ENCODE measurements at places on chromosomes 7 and 10.

DNA sequence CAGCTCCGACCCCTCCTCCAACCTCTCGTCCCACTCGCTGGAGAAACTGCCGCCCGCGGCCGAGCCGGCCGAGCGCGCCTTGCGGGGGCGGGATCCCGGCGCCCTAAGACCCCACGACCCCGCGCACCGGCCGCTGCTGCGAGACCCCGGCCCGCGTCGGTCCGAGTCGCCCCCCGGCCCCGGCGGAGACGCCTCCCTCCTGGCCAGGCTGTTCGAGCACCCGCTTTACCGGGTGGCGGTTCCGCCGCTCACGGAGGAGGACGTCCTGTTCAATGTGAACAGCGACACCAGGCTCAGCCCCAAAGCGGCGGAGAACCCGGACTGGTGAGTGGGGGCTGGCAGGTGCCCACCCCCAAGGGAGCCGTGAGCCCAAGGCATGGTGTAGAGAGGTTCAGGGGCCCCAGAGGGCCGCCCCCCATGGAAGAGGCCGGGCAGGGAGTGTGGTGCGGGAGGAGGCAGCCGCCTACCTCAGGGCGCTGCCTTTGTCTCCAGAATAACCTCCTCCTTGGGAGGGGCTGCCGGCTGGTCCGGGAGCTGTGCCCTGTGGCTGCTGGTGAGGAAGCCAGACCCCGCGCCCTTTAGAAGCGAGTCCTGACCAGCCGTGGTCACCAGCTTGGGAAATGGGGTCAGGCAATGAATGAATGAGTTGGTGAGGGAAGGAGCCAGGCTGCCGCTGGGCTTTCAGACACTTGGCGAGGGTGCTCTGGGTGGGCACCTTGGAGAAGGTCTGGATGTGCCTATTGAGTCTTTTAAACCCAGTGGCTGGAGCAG lies 1.3 kb downstream of the FAM20C start:
- DNase-seq: no peak

DNA sequence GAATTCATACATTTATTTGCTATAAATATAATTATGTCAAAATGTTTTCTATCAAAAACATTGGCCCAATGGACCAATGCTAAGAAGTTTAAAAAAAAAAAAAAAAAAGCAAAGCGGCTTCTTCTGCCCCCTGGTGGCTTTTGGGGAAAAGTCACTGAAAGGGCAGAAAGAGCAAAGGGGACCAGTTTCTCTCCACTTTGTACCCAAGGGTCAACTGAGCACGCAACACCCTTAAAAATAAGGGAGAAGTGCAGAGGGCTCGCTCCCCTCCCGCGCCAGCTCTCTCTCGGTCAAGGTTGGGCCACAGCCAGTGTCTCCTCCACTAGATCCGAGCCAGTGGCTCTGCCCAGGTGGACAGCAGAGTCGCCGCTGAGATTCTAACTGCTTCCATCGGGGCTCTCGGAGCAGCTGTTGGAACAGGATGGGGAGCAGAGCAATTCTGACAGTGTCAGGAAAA lies 136.4 kb upstream of the FGFR2 start:
- DNase-seq: no peak

DNA sequence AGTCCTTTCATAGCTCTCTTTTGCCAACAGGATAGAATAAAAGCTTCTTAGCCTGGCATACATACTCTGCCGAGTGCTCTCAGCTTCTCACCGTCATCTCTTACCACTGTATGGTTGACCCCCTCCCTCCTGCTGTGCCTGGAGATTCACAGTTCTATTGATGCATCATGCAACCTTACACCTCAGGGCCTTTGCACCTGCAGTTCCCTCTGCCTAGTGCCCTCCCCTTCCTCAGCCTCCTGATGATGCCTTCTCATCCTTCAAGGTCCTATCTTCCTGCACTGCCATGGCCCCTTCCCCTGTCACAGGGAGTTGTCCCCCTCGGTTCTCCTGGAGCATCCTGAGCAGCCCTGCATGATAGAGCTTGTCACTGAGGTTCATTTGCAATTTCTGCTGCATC lies 81.5 kb downstream of the CDH23 start:
- DNase-seq: no peak

- no peak for DNase-seq
Measured at GRCh38 chr10:34816085-34816496, 995 bp upstream of the PARD3 start.

DNA sequence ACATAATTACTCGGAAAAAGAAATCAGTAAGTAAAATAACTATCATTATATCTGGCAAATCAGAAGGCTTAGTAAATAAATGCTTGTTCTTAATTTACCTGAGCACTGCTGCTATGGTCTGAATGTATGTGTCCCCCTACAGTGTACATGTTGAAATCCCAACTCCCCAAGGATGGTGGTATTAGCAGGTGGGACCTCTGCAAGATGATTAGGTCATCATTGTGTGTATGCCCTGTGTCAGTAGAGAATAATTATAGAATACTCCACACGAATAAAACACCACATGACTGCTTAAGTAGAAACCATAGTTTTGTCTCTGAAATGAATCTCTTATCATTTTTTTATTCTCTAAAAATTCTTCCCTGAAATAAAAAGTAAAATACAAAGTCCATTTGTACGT lies 101.6 kb downstream of the RNF133 start:
- DNase-seq: no peak

DNA sequence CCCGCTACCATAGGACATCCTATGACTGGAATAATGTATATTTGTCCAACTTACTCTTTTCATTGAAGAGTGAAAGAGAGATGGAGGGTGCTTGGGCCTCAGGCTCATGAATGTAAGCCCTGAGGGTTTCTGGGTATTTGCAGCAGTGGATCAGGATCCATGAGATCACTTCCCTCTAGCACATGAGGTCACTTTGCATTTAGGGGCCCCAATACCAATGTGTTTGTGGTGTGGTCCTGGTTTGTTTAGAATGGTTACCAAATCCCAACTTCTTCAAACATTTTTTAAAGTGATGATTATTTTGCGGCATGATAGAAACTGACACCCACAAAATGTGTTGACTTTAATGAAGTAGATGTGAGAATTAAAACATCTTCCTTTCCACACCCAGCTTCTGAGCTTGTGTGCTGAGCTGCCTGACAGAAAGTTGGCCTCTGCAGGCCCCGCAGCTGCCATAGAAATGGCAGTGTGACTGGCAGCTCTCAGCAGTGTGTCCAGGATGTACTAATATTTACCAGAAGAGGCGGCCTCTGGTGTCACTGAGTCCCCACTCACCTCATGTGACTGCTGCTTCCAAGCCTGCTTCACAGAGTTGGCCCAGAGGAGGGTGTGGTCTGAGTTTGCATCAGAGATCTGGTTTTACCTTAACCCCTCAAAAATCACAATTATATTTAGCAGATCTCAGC lies 447.6 kb upstream of the NPVF start:
- DNase-seq: no peak

DNA sequence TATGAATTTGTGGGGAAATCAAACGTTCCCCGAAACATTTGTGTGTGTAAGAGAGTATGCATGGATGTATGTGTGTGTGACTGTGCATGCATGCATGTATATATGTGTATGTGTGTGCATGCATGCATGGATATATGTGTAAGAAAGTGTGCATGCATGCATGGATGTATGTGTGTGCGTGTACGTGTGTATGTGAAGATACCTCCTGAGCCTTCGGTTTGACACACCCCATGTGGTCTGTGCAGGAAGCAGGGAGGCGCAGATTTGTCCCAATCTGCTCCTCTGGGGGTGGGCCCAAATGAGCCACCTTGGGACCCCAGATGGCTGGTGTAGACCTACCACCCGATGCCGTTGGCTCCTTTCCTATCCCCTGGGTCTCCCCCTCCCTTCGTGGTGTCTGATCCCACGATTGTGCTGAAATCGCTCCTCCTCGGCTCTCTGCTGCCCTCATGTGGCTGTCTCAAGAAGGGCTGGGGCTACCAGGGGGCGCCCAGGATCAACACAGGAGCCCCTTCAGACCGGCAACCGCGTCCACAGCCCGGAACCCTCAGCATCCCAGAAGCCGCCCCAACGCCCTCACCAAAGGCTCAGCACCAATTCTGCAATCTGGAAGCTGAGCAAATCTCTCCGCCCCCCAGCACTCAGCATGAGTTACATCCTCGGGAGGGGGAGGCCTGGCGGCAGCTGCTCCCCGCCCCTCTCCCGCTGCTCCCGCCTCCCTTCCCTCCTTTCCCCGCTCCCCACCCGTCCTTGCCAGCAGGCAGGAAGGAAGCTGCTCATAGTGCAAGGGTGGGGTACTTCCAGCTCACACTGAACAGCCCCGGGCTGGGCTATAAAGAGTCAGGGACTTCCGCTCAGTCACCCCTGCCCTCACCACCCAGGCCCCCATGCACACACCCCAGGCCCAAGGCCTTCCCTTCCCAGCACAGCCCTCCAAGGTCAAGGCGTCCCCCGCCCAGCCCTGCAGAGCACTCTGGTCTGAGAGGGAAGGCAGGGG lies 2.3 kb upstream of the NOS3 start:
- DNase-seq: peak; percentile 42

GRCh38 chr7:117772421-117772820 lies 100.8 kb downstream of the CTTNBP2 start:
- no peak for DNase-seq

GRCh38 chr10:26799342-26799741 lies 61.4 kb downstream of the ABI1 start:
- DNase-seq: no peak

- DNase-seq: no peak
Measured at GRCh38 chr10:97515271-97515978, 16.7 kb downstream of the UBTD1 start.

- DNase-seq: no peak
Measured at GRCh38 chr10:75238182-75239095, 2.7 kb upstream of the COMTD1 start.

DNA sequence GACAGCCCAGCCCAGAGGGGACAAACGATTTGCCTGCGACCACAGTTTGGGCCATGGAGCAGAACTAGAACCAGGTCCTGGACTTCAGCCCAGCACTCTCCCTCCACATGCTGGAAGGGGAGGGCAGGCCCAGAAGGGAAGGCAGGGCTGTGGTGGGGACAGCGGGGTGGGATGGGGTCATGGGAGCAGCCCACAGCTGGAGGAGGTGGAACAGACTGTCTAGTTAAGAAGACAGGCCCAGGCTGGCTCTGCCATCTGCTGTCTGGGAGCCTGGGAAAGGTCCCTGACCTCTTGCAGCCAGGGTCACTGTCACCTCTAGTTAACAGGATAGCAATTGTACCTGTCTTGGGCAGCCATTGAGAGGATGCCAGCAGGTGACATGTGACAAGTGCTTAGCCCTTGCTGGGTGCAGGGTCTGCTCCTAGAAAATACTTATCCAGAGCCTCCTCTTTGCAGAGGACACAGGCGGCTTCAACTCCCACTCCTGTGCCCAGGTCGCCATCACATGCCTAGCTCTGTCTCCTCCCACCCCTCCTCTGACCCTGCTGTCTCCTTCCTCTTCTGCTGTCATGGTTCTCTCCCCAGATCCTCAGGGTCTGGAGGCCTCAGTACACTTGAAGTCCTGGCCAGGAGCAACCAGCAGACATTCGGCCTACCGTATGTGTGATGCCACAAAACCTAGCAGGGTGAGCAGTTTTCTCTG lies 37.0 kb upstream of the CHST15 start:
- no peak for DNase-seq

DNA sequence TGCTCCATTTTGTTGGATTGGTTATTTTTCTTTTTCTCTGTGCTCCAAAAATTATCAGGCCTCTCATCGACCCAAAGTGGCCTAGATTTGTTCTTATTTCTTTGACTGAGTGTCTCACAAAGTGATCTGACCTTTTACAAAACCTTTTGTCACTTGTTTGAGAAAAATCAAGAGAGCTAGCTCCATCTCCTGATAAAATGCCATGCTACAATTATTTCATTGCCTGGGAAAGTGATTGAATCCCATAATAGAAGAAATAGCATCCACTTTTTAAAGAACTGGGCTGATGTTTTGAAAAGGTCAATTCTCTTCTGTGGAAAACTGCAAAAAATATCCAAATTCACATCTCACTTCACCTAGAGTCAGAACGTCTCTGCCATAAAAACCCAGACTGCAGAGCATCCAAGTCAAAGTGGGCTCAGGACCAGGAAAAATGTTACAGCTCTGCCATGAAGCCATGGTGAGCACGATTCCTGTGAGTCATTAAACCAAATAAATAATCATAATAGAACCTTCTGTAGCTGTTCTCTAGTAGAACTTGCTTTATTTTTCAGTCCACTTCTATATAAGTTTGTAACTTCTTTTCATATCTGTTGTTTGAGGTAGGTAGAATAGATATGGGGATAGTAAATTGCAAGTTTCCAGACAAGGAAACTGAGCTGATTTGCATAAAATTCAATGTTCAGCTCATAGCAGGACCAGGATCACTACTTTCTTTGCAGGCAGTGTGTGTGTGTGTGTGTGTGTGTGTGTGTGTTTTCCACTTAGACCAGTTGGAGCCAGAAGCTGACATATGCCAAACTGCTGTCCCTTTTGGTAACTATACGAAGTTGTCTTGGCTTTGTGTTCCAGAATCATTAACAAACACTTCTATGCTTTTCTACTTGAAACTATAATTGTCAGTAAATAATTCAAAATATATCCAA lies 632.5 kb upstream of the ANKRD30A start:
- DNase-seq: no peak

GRCh38 chr10:131621784-131622624 lies 278.8 kb upstream of the PPP2R2D start:
- no peak for DNase-seq

DNA sequence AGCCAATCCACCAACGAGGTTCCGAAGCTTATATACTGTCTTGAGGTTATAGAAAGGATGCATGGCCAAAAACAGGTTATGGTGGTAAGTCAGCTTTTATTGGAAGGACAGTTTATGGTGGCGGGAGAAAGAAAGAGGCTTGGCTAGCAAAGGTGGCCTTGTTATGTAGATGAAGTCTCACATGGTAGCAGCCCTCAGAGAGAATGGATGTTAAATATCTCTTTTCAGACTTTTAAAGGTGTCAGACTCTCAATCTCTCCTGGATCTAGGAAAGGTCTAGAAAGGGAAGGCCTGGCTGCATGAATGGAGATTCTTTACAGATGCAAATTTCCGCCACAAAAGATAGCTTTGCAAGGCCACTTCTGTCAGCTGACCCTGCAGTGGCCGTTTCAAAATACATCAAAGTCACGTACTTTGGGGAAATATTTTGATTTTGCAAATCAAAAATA lies 333.8 kb downstream of the GALNT17 start:
- DNase-seq: no peak

DNA sequence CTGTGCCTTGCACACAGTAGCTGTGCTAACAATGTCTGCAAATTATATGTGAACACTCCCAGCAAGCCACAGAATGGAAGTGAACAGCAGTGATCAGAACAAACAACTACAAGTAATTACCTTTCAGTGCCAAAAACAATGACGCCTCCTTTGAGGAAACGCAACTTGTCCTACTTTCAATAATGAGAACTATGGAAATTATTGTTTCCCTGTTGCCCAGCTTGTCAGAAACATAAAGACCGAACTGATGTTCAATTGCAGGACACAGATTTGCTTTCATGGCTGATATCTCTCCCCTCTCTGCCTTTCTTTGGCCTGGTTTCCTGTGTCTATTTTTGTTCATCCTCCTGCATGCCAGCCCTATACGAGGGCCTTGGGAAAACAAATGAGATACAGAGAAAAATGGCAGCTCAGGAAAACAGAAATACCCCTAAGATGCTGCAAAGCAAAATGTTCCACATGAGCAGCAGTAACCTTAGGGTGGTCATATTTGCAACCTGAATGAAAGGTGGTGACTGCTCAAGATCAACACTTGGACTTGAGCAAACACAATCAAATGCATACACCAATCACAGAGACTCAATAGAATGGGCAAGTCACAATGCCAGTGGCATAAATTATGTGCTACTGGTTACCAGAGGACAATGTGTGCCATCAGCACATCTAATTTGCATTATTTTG lies 26.8 kb downstream of the COBL start:
- DNase-seq: no peak

Data from activated naive CD4-positive, alpha-beta T cell (primary cell).